Stimulated activated CD8-positive, alpha-beta memory T cell treated with anti-CD3 and anti-CD28 coated beads, Interleukin-7, amount 100 ng/mL, for 1 hour (primary cell): ENCODE measurements at places on chromosomes 2 and 18.

DNA sequence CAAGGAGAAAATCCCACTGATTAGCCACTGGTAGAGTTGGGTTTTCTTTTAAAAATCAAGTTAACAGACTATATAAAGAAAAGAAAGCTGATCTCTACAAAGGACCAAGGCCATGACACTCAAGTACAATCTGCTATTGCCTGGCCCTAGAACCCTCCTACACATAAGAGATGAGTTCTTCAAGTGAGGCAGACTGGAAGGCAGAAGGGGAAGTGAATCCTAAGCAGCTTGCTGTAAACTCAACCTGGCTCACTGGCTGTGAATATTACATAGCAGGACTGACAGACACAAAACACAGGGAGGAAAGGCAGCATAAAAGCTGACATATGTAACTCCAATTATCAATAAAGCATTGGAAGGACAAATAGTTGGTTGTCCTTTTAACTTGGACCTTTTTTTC, 65.4 kb downstream of the TRIP12 start:
- DNase-seq = no peak

DNA sequence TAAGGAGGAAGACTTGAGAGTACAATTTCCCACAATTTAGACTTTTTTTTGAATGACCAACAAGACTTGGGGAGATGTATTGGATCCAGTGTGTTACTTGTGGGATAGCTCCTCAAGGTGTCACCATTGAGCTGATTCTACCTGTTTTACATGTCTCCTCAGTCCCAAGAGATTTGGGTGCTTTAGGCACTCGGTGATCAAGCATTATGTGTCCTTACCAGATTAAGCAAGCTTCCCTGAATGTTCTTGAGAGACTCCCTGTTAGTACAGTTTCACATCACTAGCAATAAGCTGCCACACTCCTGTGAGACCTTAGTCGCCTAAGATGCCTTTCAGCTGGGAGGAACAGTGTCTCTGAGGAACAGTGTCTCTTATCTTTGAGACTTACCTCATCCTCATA, 384.3 kb upstream of the SYT4 start:
- DNase-seq = no peak

GRCh38 chr2:236527159-236527630, 42.4 kb upstream of the ACKR3 start:
- DNase-seq = no peak

DNA sequence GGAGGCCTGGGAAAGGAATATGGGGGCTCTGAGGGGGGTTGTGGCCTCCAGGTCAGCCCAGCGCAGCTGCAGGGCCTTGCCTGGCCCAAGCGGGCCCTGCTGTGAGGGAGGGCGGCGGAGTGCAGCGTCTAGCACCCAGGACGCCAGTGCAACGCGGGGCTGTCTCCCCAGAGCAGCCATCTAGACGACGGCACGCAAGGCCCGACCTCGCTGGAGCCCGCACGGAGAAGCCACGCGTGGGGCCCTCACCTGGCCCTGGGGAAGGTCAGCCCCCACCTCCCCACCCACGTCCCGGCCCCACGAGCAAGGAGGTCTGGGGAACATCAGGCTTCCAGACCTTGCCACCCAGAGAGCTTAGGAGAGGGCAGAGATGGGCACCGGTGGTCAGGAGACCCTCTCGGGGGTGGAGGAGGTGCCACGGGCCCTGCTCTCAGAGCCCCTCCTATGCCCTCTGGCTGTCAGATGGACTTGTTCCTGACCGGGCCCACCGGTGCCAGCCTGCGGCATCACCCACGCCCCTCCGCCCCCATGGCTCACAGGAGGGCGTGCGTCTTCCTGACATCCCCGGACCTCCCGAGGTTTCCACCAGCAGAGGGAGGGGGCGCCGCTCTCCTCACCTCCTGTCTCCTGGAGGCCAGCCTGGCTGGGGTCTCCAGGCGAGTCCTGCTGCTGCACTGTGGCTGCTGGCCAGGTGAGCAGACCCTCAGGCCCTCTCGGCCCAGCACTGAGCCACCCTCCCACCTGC, 17.0 kb downstream of the GPR35 start:
- DNase-seq = no peak

- DNase-seq = no peak
These were observed 242.7 kb upstream of the MYT1L start for GRCh38 chr2:2573658-2574293.

DNA sequence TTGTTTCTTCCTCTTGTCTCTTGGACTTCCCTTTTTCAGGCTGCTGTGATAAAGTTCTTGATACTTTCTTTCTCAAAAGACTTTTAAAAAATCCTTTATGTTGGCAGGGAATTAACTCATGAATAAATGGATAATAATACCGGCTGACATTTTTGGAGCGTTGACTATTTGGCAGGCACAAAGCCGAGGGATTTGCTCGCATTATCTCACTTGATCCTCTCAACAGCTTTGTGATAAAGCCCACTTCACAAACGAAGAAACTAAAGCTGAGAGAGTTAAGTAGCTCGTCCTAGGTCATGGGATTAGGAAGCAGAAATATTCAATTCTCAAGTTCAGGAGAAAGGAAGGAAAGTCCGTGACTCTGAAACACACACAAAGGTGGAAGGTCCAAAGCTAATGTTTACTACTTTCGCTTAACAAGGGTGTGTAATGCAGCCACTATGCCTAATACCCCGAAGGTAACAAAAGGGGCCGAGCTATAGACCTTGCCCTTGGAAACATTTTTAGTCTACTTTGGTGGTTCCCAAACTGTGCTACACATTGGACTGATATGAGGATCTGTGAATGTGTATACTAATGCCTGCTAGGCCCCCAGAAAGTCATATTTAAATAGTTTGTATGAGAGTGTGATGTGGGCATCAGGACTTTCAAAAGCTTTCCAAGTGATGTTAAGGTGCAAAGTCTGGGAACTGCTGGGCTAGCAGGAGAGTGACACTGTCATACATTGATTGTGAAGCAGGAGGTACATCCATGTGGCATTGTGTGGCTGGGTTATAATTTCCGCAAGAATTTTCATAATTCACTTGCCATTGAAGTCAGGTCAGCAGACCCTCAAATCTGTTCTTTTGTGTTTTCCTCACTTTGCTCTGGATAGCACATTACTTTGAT, 508.4 kb downstream of the PLCL1 start:
- no peak for DNase-seq
